Heart left ventricle (tissue), 16 donors: ENCODE measurements at places on chromosomes 3 and 15.

GRCh38 chr3:16378920-16379319 is 113.9 kb downstream of the OXNAD1 start:
- DNase-seq: no peak

GRCh38 chr15:59696332-59696731 is 7.2 kb upstream of the BNIP2 start:
- DNase-seq: no peak

GRCh38 chr3:60657972-60658371 is 593.3 kb downstream of the FHIT start:
- DNase-seq: no peak

DNA sequence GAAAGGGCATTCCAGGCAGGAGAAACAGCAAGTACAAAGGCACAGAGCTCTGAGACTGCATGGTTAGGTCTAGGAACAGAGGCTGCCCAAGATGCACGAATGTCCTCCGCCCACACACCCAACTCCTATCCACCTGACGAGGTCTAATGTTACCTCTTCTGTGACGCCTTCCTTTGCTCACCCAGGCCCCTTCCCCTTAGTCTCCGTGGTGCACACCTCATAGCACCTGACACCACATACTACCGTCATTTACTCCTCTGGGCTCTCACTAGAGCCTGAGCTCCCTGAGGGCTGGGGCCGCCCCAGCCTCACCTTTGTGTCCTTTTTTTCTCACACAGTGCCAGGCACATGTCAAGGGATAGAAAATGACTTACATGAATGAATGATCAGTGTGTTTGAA is 31.0 kb upstream of the RASGRF1 start:
- DNase-seq: no peak

DNA sequence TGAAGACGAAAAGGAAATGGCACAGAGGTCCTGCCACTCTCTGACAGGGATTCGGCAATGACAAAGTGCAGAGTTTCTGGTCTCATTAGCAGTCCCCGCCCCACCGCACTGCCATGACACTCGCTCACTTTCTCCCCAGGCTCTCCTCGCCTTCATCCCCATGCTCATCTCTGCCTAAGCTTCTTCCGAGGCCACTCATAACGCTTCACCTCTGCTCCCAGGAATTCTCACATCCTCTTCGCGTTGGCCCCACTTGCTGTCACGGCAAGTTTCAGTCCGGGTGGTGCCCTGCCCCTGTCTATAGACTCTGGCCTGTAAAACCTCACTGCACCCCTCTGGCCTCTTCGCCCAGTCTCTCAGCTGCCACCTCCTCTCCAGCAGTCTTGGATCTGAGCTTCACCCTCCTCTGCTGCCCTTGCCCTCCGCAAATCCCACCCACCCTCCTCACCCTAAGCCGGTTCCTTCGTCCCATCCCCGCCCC is 654 bp downstream of the RUBCN start:
- no peak for DNase-seq

DNA sequence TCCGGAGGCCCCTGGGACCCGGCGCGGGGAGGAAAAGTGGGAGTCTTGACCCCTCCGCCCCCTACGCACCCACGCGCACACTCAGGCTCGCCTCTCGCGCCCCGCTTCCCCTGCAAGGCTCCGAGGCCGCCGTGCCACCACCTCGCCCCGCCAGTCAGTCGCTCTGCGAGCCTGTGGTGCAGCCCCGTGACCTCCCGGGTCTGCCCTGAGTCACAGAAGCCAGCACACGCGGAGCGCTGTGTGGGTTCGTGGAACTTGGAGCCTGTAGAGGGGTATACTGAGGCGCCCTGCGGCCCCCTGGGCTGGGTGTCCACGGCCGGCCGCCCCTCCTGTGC is 380 bp upstream of the ALS2CL start:
- no peak for DNase-seq

DNA sequence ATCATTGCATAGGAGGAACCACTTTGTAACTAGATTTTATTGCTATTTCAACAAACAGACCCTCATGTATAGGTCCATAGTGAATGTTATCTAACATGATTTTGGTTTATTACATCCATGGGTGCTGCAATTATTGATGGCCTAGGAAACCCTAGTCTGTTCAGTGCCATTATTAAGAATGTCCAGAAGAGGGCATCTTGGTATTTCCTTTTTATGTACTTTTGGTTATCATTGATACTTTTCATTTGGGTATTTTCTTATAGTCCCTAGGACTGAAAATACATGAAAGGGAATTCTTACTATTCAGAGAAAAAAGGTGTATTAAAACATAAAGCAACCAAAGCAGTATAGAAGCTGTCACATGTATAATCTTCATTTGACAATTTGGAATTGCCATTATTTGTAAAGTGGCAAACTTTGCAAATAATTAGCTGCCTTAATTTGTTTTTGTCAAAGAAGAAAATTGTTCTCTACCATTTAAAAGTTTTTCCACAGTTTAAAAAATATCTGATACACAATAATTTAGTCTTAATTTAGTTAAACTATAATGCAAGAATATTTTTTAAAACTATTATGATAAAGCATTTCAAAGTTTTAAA is 48.7 kb downstream of the CNOT10 start:
- DNase-seq: no peak

GRCh38 chr15:39857132-39857531 is 62.9 kb downstream of the GPR176 start:
- no peak for DNase-seq

DNA sequence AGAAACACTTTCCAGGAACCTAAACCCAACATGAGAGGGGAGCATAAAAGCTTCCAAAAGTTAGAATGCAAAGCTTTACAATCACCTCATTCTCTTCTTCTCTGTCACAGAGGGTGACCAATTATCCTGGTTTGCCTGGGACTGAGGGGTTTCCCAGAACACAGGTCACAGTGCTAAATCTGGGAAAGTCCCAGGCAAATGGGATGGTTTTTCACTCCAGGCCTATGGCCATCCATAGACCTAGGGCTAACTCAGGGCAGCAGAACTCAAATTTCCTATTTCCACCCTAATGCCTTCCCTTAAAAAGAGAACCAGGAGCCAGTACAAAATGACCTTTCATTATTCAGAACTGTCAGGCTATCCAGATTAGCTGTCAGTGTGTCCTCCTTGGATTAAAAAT is 77.0 kb downstream of the TM4SF4 start:
- no peak for DNase-seq

GRCh38 chr3:67947808-67948508 is 293.5 kb upstream of the SUCLG2 start:
- DNase-seq: no peak

GRCh38 chr15:99181545-99181971 is 67.8 kb downstream of the TTC23 start:
- DNase-seq: peak; percentile 56

GRCh38 chr3:113948015-113948917 is 453 bp downstream of the ZDHHC23 start:
- peak; percentile 29 for DNase-seq

DNA sequence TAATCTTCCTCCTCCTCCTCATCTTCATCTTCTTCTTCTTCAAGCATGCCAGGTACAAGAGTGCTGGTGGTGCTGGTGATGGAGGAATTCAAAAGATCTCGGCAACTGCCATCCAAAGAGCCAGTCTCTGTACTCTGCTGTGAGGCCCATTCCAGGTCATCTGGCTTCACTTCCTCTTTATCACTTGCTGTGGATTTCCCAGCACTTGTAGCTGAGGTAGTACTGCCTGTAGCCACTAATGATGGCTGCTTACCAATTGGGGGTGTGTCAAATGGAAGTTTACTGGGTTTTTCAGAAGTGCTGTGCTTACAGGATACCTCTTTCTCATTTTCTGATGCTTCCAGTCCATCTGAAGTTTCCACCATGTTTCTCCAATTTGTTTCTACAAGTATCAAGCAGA is 28.8 kb upstream of the SHC4 start:
- no peak for DNase-seq

DNA sequence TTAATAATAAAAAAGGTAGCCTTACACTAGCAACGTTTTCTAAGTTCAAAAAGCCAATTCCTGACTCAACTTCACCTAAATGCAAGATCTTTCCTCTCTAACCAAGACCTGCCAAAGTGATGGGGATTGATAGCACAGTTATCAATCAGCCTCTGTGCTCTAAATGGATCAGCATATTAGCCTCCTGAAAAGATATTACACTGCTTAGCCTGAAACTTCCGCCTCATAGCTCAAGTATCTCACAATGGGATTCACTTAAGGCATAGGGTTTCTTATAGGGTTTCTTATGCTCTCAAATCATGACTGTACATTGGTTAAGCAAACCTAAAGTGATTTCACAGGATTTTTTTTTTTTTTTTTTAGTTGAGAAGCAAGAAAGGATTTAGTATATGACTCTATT is 436 bp upstream of the SLC9A9 start:
- no peak for DNase-seq

GRCh38 chr3:147930232-147930807 is 521.2 kb downstream of the ZIC1 start:
- DNase-seq: no peak

GRCh38 chr3:111733856-111734255 is 125.2 kb upstream of the PHLDB2 start:
- no peak for DNase-seq

DNA sequence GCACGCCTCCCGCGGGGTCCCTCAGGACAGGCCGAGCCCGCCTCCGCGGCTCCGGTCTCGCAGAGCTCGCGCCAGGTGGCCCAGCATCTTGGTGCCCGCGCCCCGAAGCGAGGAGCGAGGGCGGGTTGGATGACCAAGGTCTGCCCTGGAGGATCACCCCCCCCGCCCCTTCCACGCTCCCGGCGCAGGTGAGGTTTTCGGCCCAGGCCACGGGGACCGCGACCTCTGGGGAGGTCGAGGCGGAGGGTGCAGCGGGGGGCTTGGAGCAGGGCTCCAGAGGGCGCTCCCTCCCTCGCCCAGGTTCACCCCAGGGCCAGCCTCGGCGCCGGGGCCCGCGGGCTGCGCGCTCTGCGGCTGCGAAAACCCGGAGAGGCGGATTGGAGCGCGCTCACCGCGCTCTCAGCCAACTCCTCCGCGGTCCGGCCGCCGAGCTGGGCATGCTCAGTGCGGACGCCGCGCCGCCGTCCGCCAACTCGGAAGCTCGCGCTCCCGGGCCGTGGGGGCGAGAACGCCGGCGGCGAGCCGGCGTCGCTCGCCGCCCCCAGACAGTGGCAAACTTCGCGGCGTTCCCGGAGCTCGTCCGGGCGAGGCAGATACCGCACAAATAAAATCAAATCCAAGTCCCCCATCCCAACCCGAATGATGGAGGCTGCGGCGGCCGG is at the start of gene MED12L:
MED12L (plus strand) TSS at position 438 of the 662 bp plus-strand sequence. CDS start 1,263 bp downstream, outside the sequence.
- peak; percentile 76 for DNase-seq

DNA sequence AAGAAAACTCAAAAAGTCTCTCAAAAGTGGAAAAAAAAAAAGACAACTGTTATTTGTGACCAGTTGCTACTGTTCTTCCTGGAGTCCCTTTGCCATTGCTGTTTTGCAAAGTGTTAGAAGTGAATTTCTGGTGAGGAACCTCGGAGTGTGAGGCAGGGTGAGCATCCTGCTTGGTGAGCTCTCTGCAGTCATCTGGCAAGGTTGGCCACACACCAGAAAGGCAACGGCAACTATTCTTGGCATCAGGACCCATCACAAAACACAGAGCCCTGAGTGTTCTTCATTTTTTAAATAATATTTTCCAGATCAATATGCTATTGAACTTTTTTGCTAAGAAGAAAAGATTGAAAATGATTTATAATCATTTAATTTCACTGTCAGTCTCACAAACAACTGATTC is 60.7 kb downstream of the CGNL1 start:
- peak; percentile 40 for DNase-seq

GRCh38 chr3:117393119-117393518 is 683.5 kb downstream of the TUSC7 start:
- DNase-seq: no peak

GRCh38 chr3:71421820-71422566 is 161.5 kb downstream of the FOXP1 start:
- no peak for DNase-seq

DNA sequence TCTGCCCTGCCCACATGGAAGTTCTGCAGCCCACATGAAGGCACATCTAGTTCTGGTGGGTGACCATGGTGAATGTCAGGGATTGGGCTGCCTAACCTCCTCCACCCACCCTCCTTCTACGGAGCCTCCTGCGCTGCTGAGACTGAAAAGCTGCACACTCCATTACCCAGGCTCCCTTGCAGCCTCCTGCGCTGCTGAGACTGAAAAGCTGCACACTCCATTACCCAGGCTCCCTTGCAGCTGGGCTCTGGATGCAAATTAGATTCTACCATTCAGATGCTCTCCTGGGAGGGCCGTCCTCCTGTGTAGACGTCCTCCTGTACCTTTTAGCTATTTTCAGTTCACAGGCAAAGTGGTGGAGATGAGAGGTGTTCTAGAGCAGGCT is 32.1 kb downstream of the POMGNT2 start:
- no peak for DNase-seq

DNA sequence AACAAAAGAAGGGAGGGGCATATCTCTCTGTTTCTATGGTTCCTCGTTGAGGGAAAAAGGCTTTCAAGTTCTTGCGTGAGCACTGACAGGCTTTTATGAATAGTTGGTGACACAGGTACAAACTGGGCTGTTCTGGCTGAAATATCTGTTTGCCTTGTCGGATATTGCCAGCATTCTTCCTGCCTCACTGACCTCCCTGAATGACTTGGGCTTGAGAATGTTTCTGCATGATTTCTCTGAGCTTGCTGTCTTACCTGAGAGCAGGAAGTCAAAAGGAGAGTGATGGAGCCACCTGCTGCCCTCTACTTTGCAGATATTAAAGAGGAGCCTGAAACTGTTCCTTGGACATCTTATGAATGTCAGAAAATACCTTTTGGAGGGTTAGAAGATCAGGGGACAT is 4.8 kb downstream of the GCNT3 start:
- no peak for DNase-seq

- DNase-seq: no peak
Observed at GRCh38 chr3:151804267-151804666, 9.6 kb upstream of the AADAC start.

GRCh38 chr3:11720304-11720898 is 76.7 kb upstream of the VGLL4 start:
- DNase-seq: peak; percentile 72

- no peak for DNase-seq
Observed at GRCh38 chr3:157074981-157075380, 85.0 kb downstream of the CCNL1 start.

DNA sequence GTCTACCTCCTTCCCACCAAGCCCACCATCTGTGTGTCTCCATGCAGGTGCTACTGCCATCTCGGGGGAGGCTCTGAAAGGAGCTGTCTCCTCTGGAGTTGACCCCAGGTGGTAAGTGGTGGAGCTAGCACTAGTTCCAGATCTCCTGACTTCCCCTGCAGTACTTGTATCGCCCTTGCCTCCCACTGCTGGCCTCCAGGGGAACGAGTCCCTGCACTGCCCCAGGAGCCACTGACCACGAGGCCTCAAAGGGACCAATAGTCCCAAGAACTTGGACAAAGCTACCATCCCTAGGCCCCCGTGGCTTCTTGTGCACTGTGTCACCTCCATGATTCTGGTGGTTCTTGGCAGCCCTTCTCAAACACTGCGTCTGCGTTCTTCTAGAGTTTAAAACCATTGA is 98.9 kb downstream of the TOP2B start:
- DNase-seq: no peak

GRCh38 chr3:5151586-5151985 is 29.5 kb downstream of the ARL8B start:
- no peak for DNase-seq

DNA sequence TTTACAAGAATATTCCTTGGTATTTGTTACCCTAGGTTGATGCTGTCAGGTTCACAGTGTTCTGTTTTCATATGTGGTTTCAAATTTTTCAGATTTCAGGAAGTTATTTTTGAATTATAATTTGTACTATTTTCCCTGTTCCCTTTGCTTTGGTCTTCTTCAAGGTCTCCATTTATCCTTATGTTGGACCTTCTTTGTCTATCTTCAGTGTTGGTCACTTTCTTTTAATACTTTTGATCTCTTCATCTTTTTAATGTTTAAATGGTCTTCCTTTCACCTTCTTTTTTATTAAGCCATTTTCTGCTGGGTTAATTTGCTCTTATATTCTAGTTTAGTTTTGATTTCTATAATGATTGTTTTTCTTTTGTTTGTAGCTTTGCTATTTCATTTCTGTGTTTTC is 61.3 kb downstream of the KLHL25 start:
- DNase-seq: no peak
